ENCODE measurements at places on chromosomes 3 and 15. TPM values are rescaled to one million over a fixed set of nuclear protein-coding genes. Genes with fewer than 3 reads are reported as not detected.

GRCh38 chr15:71660501-71660900 is 149.9 kb upstream of the NR2E3 start:
- H3K4me3 ChIP-seq: no peak overlapping the region
- peaks cover 16% of the 10 kb centered on the region for H3K27me3 ChIP-seq
- no peaks in the 10 kb centered on the region for H3K36me3 ChIP-seq

GRCh38 chr15:32677238-32677750 is 35.8 kb downstream of the SCG5 start:
- no peaks in the 10 kb centered on the region for H3K27me3 ChIP-seq
- no peak overlapping the region for H3K4me3 ChIP-seq
- no peak for DNase-seq
- H3K4me1 ChIP-seq: no peaks in the 10 kb centered on the region
- no peak overlapping the region for H3K27ac ChIP-seq

DNA sequence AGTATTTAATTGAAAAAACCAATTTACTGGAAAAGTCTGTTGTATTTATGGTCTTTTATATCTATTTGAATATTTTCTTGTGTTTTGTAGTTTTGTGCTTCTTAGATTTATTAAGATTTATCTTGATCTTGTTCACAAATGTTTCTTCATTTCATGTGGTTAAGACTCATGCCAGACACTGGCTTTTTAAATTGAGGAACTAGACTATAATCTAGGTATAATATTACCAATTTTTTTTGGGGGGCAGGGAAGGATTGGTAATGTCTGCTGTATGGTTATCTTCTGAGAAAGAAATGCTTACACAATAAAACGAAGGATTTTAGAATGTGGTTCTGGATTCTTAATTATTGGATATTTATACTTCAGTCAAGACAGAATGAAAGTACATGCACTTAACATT is 24.9 kb downstream of the AP4E1 start:
- no peaks in the 10 kb centered on the region for H3K4me1 ChIP-seq
- DNase-seq: no peak
- peaks cover 36% of the 10 kb centered on the region for H3K36me3 ChIP-seq

- H3K36me3 ChIP-seq: no peaks in the 10 kb centered on the region
- H3K27me3 ChIP-seq: peaks cover 21% of the 10 kb centered on the region
- DNase-seq: peak; percentile 83
- peak overlapping the region; percentile 85 for H3K4me3 ChIP-seq
- peaks cover 18% of the 10 kb centered on the region for H3K4me1 ChIP-seq
Measured at GRCh38 chr3:197456261-197457091, 99.3 kb downstream of the BDH1 start.

DNA sequence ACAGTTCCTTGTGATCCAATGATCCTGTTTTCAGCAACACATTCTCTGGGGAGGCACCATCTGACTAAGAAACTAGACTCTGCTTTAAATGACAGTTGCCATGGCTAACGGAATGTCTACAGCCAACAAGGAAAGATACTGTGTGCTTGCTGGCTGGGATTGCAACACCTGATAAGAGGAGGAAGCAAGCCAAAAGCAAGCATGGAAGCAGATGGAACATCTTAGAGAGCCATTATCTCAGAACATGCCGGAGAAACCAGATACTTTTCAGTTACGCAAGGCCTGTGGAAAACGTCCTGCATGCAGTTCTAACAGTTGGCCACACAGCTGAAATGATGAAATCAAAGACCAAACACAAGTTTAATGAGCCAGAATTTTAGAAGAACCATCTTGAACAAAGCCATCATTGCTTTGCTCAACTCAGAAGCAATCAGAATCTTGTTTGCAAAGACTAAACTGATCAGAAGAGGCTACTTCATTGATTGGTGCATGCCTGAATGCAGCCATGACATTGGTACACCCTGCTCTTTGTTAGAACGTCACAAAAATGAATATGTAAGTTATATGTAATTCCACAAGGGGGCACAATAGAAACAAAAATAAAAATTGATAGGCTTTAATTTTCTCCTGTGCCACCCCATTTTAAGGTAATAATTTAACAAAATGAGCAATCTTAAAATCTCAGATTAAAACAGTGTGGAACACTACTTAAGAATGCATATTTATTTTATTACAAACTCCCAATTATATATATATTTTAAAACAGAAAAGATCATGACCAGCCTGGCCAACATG is 50.8 kb downstream of the GXYLT2 start:
- H3K4me1 ChIP-seq: no peaks in the 10 kb centered on the region
- no peak overlapping the region for H3K4me3 ChIP-seq
- peak; percentile 75 for DNase-seq
- H3K27ac ChIP-seq: no peak overlapping the region
- H3K36me3 ChIP-seq: no peaks in the 10 kb centered on the region
- H3K27me3 ChIP-seq: peaks cover 20% of the 10 kb centered on the region

A4GNT gene
- not detected for total RNA-seq

SPINT1 gene
- 12.9 TPM for total RNA-seq
